Temporal lobe (tissue), 4 donors: ENCODE measurements at places on chromosomes 1 and 21. TPM values are rescaled to one million over a fixed set of nuclear protein-coding genes. Genes with fewer than 3 reads are reported as not detected.

BRINP3 gene
- 38.6 TPM for total RNA-seq

WNT2B gene
- 1.5 TPM for total RNA-seq

KIF26B gene
- 19.7 TPM for total RNA-seq

SLAMF1 gene
- not detected for total RNA-seq
